ENCODE measurements at places on chromosomes 6 and 20.

DNA sequence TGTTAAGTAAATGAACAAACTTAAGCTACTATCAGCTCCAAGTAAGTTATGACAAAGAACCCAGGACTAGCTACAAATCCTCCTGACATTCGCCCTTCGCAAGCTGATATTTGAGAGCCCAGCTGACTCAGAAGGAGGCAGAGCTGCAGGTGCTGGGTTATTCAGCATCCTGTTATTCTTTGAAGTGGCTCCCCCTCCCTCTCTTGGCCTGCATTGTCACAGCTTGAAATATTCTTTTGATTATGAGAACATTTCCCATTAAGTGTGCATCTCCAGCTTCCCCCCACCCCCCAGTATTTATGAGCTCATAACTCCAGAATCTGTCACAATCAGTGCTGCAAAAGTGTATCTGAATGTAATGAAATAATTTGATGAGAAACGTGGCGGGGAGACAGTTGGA lies 78.8 kb upstream of the RALY start:
- DNase-seq, result no peak

GRCh38 chr6:4021854-4022695 lies 56.9 kb downstream of the FAM217A start:
- DNase-seq, result no peak

- DNase-seq, result no peak
Measured at GRCh38 chr6:24391756-24392405, 10.9 kb upstream of the MRS2 start.

GRCh38 chr6:83589076-83589475 lies 76.7 kb downstream of the PRSS35 start:
- no peak for DNase-seq

GRCh38 chr20:41398408-41398807 lies 31.8 kb upstream of the EMILIN3 start:
- no peak for DNase-seq

- DNase-seq, result no peak
Measured at GRCh38 chr6:27283279-27283678, 28.8 kb downstream of the POM121L2 start.

DNA sequence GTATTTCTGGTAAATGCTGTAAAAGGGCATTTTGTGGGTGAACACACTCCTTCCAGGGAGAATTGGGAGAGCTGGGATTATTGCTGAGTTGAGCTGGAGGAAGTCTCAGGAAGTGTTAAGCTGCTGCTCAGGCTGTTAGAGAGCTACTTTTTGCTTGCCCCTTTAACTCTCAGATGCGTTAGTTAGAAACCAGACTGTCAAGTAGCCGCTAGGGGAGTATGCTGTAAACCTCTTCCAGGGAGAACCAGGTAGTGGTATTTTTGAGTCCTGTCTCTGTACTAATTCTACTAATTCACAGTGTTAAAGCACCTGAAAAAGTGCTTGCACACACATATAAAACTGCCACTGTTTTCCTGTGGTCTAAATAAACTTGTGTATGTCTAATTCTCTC lies 6.6 kb upstream of the GFRAL start:
- no peak for DNase-seq

DNA sequence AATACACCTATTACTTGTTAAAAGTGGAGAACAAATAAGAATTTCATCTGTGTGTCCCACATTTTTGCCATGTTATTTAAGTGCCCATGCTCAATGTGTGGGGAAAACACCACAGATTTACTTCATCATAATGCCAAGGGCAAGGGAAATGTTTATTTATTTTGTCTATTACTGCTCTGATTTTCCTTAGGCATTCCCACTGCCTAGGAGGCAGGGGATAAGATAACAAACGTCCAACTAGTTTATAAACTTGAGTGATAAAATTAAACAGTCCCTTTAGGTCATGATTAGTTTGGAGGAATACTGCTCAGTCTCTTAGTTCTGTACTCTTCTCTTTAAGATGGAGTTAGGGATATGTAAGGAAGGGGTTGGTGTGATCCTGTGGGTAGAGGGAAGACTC lies 598.4 kb upstream of the MARCKS start:
- no peak for DNase-seq

- peak; percentile 38 for DNase-seq
Measured at GRCh38 chr20:48350313-48350988, 477.3 kb downstream of the PREX1 start.

DNA sequence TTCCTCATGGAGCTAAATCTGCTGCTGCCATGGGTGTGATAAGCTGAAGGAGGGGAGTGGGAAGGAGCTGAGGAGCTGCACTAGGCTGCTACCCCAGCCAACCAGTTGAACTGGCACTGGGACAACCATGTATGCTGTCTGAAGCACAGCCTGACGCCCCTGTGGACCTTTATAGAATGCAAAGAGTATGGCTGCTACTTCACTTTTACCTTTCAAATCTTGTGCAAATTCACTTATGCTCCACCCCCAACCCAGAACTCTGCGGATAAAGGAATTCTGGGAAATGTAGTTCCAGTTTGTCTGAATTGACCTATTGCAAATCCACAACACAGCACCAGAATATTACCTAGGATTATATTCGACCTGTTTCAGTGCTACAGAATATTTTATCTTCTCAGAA lies 217.4 kb upstream of the SLC35B3 start:
- DNase-seq, result no peak

GRCh38 chr20:46060301-46060881 lies 29.4 kb downstream of the NCOA5 start:
- DNase-seq, result no peak

DNA sequence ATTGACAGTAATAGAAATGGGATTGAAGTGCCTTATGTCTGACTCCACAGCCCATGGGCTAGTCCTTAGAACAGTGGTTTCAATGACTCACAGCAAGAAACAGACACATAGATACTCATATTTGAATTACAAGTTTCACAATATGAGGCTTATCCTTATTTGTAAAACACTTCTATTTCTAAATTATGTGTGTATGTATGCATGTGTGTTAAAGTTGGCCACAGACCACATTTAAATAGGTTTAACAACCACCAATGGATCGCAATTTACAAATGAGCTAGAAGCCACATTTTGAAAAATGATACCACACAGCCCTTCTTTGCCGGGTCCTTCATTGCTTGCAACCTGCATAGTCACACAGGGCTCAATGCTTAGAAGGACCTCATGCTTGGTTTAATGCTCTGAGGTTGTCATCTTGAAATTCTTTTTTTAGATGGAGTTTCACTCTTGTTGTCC lies 157.8 kb upstream of the PREP start:
- DNase-seq, result no peak

DNA sequence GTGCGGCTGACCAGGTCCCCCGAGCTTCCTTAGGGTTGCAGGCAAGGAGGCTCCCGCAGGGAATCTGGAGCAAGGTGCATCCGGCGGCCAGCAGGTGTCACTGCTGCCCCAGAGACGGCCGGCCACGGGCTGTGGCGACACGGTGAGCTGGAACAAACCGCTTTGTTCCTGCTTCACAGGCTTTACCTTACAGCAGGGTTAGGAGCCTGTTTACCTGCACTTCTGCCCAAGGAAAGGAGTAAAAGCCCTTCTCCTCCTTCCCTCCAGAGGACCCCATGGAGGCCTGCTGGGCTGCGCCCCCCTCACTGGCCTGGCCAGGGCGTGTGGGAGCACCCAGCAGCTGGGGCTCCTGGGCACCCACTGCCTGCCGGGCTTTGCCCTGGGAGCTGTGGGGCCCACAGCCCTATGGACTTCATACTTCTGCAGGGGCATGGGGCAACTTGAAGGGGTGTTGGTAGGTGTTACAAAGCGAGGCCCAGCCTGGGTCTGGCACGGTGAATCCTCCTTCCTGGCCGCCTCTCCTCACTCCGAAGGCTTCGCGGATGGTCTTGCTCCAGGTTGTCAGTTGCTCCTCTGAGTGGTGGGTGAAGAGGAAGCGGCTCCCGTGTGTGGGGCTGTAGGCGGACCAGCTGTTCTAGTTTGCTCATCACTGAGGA lies 88.4 kb downstream of the CDC5L start:
- DNase-seq, result peak; percentile 11

- DNase-seq, result no peak
Measured at GRCh38 chr6:128463942-128464341, 56.5 kb downstream of the PTPRK start.

DNA sequence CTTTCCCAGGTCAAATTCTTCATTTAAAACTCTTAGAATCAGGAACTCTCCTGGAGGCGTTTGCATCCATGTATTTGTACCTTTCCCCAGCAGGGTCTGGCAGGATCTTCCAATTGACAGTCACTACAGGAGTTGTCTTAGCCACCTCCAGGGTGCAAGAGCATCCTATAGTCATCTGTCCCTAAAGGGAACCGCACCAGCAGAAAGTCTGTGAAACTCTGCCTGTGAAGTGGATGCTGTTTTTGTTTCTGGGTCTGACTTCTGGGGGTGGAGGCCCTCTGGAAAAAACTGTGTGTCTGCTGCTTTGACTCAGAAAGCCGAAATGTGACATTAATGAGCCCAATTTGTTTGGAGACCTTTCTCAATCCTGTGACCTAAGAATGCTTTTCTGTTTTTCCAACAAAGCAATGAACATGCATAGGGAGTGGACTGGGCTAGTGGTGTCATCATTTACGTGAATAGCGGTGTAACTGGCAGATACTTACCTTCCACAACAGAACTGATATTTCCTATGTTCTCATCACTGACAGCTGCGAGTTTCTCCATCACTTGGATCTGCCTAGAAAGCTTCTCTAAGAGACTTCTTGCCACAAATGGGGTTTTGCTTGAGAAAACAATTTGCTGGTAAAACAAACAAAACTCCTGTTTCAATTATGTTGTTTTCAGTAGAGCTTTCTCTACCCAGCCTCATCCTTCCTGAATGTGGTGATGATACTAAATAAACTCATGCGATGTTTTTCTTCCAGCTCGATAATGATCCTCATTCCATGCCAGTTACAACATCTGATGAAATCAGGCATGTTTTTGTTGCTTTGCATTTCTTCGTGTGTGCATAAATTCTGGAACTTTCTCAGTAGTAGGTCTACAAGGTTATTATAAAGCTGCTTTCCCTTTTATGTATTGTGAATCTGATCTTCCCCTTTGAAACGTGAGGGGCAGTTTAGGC lies 33.3 kb upstream of the ARMH2 start:
- DNase-seq, result no peak

GRCh38 chr20:51531141-51531710 lies 11.3 kb downstream of the NFATC2 start:
- DNase-seq, result no peak

DNA sequence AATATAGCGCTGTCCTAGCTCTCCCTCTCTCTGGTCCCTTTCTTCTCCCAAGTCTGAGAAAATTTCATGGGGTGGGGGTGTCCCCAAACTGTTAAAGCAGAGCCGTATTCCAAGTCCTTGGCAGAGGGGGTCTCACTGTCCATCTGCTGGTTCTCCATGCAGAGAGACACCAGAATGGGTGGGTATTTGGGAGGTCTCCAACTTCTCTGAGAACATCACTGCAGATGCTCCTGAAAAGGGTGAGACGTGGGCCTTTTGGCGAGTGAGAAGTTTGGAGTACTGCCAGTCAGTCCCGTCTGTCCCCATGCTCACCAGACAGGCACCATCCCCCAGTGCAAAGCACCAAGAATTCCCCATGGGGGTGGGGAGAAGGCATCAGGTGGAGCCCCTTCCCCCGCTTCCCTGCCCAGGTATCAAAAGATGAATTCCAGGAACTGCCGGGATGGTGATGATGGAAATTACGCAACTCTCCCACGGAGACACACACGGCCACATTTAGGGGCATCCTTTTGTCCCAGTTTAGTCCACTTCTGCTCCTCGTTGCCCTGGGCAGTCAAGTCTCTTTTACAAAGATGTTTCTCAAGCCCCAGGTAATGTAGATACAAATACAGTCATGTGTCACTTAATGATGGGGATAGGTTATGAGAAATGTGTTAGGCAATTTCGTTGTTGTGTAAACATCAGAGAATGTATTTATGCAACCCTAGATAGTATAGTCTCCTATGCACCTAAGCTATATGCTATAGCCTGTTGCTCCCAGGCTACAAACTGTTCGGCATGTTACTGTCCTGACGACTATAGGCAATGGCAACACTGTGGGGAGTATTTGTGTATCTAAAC lies 73.4 kb upstream of the SRSF6 start:
- no peak for DNase-seq

- DNase-seq, result no peak
Measured at GRCh38 chr20:34143951-34144350, 31.9 kb upstream of the EIF2S2 start.

- no peak for DNase-seq
Measured at GRCh38 chr6:105137388-105137787, 42.4 kb downstream of the POPDC3 start.

DNA sequence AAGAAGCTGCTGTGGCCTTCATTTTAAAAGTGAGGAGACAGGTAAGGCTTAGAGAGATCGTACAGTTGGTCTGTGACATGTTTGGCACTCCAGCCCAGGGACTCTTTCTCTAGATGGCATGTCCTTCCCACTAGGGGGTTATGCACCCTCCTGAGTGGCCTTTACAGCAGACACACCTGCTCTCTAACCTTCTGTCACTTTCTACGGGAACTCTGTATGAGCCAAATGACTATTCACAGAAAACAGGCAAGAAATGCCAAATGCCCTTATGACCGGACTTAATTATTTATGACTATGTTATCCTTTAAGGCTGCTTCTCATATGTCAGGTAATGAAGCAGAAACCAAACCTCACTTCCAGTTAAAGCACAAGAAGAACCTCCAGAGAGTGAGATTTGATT lies 91.2 kb downstream of the MAP3K5 start:
- DNase-seq, result no peak

- no peak for DNase-seq
Measured at GRCh38 chr6:2237001-2237400, 8.4 kb downstream of the GMDS start.

- DNase-seq, result peak; percentile 72
Measured at GRCh38 chr6:80366714-80367113, 260.2 kb downstream of the BCKDHB start.

DNA sequence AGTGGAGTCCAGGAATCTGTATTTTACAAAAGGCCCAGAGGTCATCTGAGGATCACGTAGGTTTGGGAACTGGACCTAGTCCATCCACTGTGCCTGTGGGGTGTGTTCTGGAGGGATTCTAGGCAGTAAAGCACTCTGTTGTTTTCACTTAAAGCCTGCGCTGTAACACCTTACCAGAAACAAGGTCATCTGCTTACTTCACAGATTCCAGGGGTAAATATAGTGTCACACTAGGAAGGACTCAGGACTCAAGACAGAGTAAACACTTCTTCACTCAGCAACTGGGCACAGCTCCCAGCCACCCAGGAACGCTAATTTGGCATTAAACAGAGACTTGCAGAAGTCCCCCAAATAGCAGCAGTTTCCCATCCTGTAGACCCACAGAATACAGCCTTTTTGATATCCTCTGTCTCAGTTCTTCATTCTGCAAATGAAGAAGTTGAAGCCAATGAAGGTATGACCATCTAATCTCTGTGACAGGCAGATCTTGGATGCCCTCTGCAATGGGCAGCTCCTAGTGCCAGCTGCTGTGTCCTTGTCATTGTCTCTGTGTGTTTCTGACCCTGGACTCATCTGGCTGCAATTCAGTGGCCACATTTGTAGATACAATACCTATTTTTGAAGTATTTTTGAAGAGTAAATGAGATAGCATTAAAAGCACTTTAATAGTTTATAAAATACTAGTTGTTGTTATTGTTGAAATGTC lies 129.1 kb downstream of the SLC24A3 start:
- no peak for DNase-seq
